ENCODE measurements at places on chromosomes 11 and 22.

GRCh38 chr22:38032681-38033521, 24.3 kb upstream of the PICK1 start:
- no peak for DNase-seq

GRCh38 chr22:22030493-22031182, 48.1 kb upstream of the TOP3B start:
- peak; percentile 48 for DNase-seq

GRCh38 chr11:45365961-45366618, 79.9 kb upstream of the SYT13 start:
- no peak for DNase-seq

GRCh38 chr11:64833198-64833502, 11.3 kb downstream of the CDC42BPG start:
- no peak for DNase-seq

GRCh38 chr11:13775471-13775870, 107.0 kb downstream of the FAR1 start:
- no peak for DNase-seq

Data from Right ventricle myocardium superior (tissue), 1 donor.